ENCODE measurements at places on chromosomes 1 and 21.

DNA sequence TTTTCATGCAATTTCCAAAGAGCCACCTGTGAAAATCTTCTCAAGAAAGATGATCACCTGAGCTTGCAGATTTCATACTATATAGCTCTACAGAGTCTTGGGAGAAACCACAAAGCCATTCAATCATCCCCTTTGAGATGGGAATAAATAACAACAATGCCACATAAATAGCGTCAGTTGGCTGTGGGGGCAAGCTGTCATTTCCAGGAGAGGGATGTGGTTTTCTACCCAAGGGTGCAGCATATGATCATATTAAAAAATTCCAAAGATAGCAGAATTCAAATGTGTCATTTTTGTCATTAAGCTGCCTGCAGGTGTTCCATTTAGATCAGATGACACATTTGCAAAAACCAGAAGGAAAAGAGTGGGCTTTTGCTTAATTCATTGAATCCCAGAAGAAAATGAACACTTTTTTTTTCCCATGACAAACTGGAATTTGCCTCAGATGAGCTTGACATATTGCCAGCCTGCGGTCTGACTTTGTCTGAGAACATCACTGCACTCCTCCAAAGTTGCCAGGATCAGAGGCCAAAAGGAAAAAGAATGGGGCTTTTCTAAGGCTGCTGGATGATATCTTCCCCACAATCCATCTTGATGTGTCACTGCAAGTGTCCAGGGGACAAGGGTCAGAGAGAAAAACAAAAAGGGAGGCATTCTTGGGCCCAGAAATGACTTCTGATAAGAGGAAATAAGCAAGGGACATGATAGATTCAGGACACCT lies 314.1 kb upstream of the USP25 start:
- DNase-seq, result no peak

- no peak for DNase-seq
Observed at GRCh38 chr1:54571803-54572541, 23.9 kb downstream of the ACOT11 start.

- no peak for DNase-seq
Observed at GRCh38 chr21:45601551-45601950, 42.0 kb upstream of the PCBP3 start.

DNA sequence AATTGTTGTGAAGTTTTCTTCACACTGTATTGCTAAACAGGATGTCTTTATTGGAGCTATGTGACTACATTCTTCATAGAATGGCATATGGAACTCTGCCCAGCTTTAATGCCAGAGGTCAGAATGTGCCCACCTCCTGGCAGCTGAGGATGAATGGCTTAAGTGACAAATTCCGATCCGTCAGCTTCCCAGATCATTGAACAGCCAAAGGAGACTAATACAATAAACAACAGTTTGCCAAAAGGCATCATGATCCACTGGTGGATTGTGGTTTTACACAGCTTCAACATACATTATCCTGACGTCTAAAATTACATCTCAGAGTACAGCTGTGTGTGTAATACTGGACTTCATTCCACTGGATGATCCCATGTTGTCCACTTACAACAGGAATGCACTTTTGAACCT lies 68.7 kb upstream of the C1orf105 start:
- DNase-seq, result no peak
